ENCODE measurements at places on chromosomes 11 and 22.

DNA sequence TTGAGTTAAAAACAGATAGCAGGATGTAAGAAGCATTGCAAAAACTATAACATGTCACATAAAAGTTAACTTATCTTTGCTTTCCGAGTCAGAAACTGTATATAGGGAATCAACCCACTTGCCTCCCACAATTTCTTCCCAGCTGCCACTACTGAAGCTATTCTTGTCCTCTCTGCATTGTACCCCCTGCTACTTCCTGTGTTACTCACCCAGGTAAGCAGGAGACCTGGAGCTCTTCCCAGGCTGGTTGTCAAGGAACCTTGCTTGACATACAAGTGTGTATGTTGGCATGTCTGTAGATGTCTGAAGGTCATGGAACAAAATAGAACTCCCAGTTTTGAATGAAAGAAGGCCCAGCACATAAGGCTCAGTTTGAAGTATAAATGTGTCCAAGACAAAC, 74.3 kb upstream of the LRRC4C start:
- DNase-seq, result no peak

GRCh38 chr11:68963779-68964178, 17.0 kb downstream of the MRGPRD start:
- DNase-seq, result no peak

- DNase-seq, result no peak
These were observed 520.8 kb downstream of the INSC start for GRCh38 chr11:15635521-15635920.

DNA sequence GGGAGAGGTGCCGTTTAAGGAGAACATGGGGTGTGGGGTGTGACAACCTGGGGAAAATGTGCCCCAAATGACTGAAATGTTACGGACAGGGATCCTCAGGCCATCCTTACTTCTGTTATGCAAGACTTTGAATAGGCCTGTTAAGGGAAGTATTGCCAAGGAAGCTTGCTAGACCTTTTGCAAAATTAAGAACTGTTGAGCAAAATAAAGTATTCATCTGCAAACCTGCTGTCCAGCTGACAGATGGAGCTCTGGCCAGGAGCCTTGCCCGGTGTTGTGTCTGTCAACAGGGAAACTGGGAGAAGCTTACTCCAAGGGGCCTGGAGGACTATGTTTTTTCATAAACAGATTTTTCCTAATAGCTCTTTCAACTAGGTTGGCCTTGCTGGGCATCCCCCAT, 48.0 kb downstream of the FAT3 start:
- no peak for DNase-seq

- DNase-seq, result no peak
These were observed 26.8 kb upstream of the PHLDA2 start for GRCh38 chr11:2955906-2956476.

GRCh38 chr11:87173185-87174039, 135.7 kb downstream of the TMEM135 start:
- no peak for DNase-seq

- no peak for DNase-seq
These were observed 12.3 kb downstream of the KCNJ5 start for GRCh38 chr11:128903248-128904061.

- no peak for DNase-seq
These were observed 89.5 kb downstream of the CDKN1C start for GRCh38 chr11:2796091-2796490.

GRCh38 chr11:64400102-64400501, 41.1 kb downstream of the RPS6KA4 start:
- no peak for DNase-seq

DNA sequence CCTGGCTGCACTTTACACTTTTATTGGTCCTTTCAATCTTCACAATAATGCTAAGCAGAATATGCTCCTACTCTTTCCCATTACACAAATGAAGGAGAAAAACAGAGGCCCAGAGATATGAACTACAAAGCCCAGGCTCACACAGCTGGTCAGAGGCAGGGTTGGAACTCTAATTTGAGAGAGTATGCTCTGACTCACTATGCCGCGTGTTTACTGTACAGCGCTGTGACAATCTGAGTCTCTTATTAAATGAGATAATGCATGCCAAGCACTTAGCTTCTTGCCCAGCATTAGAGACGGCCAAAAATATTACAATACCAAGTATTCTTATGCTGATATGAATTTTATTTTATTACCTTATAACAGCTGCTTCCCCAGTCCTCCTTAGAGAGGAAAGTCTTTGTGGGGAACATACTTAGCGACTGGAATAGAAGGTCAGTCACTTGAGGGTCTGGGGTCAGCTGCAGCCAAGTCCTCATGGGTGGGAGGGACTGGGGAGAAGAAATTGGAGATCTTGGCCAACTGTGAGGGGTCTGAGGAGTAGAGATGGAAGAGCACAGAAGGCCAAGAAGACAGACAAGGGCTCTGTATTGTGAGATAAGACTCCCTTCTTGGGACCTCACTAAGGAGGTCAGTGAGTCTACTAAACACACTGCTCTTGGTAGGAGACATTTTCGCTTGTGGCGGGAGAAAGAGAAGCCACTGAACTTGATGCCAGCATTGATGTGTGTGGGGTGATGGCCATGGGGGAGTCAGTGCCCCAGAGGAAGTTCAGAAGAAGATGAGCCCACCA, 150.8 kb upstream of the TIMP3 start:
- DNase-seq, result no peak

DNA sequence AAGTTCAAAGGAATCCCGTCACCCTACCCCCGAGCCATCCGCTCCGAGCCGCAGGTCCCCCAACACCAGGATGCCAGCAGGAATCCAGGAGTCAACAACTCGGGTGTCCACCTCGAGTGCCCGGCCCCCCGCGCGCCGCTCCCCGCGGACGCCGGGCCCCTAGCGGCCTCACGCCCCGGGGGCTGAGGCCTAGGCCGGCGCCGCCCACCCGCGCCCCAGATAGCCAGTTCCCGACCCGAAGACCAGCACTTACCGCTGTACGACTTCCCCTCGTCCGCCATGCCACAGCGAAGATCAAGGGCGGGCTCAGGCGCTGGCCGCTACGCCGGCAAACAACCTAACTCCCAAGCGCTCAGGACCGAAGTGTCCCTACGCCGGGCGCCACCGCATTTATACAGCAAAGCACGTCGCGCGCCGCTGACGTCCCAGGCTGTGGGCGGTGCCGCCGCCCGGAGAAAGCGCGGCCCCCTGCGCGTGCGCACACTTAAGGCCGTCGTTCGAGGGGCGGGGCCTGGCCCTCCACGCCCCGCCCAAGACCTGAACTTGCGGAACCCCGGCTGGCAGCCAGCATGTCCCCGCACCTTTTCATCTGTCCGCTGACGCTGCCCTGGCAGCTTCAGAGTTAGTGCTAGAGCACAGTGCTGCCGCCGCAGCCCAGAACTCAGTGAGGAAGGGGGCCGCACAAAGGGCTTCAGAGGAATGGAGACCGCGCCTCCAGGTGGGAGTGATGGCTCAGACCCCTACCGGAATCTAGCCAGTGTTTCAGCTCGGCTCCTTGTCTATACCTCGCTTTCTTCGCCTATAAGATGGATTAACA, at the start of gene NXF1:
Gene NXF1 (minus strand): TSS at position 365 of the 817 bp plus-strand sequence. CDS start 84 bp downstream, at position 281.
- peak; percentile 98 for DNase-seq

GRCh38 chr11:85096939-85097338, 530.2 kb downstream of the DLG2 start:
- DNase-seq, result no peak

DNA sequence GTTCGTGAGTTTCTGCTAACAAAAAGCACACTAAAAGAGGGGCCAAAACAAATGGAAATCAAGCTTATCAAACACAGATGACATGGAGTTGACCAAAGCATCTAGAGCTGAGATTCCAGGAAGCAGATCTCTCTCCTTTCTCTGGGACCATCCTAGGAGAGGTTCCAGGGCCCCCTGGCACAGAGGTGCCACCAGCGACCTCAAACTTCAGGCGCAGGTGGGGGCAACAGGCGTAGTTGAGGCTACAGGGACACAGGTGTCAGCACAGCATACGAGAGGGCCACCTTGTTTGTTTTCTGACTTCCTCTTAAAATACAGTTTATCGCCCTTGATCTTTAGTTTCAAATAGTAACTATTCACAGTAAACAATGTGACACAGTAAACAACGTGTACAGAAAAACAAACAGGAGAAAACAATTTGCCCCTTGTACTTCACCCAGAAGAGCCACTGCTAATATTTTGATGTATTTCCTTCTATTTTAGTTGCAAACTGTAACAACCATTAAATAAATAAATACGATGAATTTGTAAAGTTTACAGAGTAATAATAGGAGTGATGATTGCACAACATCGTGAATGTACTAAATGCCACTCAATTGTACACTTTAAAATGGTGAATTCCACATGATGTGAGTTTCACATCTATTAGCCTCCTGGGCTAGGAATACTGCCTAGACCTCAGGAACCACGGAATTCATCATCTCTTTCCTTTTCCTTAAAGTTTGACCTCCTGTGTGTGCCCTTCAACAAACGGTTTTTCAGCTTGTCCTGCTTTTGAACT, 52.2 kb downstream of the IGLL5 start:
- DNase-seq, result no peak

DNA sequence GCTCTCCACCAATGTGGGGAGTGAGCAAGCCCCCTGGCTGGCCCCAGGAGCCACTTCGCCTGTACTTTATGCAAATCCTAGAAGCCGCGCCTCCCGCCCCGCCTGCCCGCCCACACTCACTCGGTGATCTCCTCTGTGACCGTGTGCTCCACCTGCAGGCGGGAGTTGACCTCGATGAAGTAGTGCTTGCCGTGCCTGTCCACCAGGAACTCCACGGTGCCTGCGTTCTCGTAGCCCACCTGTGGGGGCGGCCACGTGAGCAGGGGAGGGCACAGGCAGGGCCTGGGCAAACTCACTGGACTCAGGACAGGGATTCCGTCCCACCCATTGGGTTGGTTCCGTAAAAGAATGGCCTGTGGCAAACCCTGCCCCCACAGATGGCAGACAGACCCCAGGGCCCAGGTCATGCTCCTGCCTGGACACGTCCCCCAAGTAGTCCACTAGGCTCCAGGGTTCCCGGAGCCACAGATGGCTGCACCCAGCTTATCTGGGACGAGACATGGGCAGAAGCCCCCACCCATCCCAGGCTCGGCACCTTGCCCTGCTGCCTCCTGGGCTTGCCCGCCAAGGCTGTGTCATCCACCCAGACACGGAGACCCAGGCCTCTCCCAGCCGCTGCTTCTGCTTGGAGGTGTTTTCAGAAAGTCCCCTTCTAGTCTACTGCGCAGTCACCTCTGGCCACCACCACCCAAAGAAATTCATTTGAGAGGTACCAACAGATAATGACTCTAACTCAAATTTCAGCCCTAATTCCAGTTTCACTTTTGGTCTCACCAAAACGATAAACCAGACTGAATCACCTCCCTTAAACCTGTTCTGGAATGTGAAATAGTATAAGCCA, 12.1 kb downstream of the LRFN4 start:
- peak; percentile 68 for DNase-seq

- DNase-seq, result no peak
These were observed 3.4 kb upstream of the SLC25A1 start for GRCh38 chr22:19181786-19182471.

GRCh38 chr22:26597026-26597425, 7.1 kb upstream of the TPST2 start:
- no peak for DNase-seq

DNA sequence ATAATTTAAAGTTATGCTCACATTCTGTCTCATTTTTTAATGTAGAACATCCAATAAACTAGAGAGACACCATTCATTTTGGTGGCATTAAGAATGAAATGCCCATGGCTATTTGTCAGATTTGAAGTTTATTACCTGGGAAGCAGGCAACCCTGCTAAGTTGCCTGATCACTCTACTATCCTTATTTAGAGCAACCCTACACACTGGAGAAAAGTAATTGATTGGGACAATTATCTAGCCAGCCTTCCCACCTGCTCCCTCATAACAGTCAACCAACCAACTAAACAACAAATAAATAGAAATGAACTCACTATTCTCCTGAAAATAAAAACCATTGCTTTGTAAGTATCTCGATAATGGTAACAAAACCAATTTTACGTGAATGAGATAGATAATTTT, 1129.0 kb upstream of the TENM4 start:
- no peak for DNase-seq

- DNase-seq, result no peak
These were observed 36.7 kb upstream of the VWA5A start for GRCh38 chr11:124078591-124078990.

GRCh38 chr11:129386795-129387397, 11.2 kb downstream of the BARX2 start:
- no peak for DNase-seq

GRCh38 chr11:65588199-65589054, 7.2 kb downstream of the KCNK7 start:
- DNase-seq, result peak; percentile 80

- no peak for DNase-seq
These were observed 1.7 kb downstream of the E2F8 start for GRCh38 chr11:19239039-19239438.

DNA sequence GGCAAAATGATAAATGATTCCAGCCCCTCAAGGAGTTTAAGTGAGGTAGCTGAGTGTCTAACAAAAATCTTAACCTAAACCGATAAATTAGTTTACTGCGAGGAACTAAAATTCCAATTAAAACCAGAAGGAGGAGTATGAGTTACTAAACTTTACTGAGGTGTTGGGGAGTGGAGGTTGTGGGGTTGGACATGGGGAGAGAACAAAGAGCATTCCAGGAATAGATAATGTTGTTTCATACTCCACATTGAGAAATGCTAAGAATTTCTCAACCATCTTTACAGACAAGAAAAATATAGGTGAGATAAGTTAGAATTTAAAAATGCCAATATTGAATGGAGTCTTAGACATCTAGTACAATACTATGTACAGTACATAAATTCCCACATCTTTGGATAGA, 488.6 kb downstream of the METTL15 start:
- no peak for DNase-seq

DNA sequence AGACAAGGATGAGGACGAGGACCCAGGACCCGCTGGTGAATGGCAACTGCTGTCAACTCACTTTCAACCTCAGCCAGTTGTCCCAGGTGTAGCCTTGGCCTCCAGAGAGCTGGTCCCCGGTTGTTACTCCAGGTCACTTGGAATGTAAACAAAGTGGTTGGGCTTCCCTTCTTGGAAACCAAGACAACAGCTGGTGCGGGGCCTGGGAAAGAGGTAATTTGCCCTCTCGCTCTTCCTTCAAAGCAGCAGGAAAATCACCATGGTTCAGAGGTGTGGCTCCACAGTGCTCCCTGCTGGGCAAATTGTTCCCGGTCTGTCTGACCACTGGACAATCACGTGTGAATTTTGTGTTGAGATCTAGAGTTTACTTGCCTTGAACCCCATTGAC, 15.0 kb downstream of the SLC1A2 start:
- no peak for DNase-seq

DNA sequence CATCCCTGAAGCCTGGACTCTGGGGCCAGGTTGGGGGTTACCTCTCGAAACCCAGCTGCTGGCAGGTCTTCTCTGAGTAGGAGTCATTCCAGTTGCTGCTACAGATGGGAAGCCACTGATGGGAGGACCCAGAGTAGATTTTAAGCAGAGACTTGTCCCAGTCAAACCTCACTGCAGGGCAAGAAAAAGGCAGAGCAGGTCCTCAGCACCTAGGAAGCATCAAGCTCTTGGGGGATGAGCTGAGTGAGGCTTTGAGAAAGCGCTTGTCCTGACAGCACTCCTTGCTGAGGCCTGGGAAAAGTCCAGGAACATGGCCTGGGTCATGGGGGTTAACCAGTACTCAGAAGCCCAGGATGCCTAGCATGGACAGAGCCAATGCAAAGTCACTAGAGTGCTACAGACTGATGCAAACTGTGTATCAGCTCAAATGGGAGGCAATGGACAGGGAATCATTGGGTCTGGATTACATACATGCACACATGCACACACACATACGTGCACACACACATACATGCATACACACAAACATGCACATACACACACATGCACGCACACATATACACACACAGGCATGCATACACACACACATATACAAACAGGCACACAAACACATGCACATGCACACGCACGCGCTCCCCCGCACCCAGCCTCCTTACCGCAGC, 15.3 kb downstream of the TMPRSS13 start:
- DNase-seq, result no peak
